ENCODE measurements at places on chromosomes 2 and 18. TPM values are rescaled to one million over a fixed set of nuclear protein-coding genes. Genes with fewer than 3 reads are reported as not detected.

REG3G gene
- not detected for total RNA-seq

UGT1A8 gene
- not detected for total RNA-seq

GALR1 gene
- not detected for total RNA-seq

CDCA7 gene
- total RNA-seq: 3.2 TPM

KCNE4 gene
- 9.3 TPM for total RNA-seq

IL18R1 gene
- 7.7 TPM for total RNA-seq

BCL11A gene
- total RNA-seq: 13.5 TPM

ILKAP gene
- total RNA-seq: 38.3 TPM
